Uterine smooth muscle cell (primary cell): ENCODE measurements at places on chromosomes 6 and 20. TPM values are rescaled to one million over a fixed set of nuclear protein-coding genes. Genes with fewer than 3 reads are reported as not detected.

The SLC22A7 gene
- total RNA-seq = not detected in 2 replicates

The AMD1 gene
- total RNA-seq = 81.2 and 108 TPM in 2 replicates

The NMBR gene
- total RNA-seq = 0.11 and 0.12 TPM in 2 replicates

The FAM83B gene
- 0.12 and 0.33 TPM in 2 replicates for total RNA-seq

The PTK7 gene
- 58.0 and 166 TPM in 2 replicates for total RNA-seq

The TP53TG5 gene
- not detected in 2 replicates for total RNA-seq

The FOXS1 gene
- 0.12 TPM in 1 of 2 replicates, not detected in the other for total RNA-seq

The MYCT1 gene
- under 0.01 and 0.11 TPM in 2 replicates for total RNA-seq

The SPATS1 gene
- total RNA-seq = not detected in 2 replicates

The OLIG3 gene
- total RNA-seq = not detected in 2 replicates

The EYS gene
- total RNA-seq = 0.11 TPM in 1 of 2 replicates, not detected in the other

The HLA-B gene
- total RNA-seq = 158 and 176 TPM in 2 replicates

The SDC4 gene
- 129 and 156 TPM in 2 replicates for total RNA-seq

The PRDM13 gene
- under 0.01 TPM in 1 of 2 replicates, not detected in the other for total RNA-seq

The HTR1E gene
- under 0.01 and 0.12 TPM in 2 replicates for total RNA-seq

The VARS1 gene
- total RNA-seq = 68.7 and 88.5 TPM in 2 replicates

The TFAP2A gene
- total RNA-seq = not detected in 2 replicates

The METTL24 gene
- 0.50 and 0.55 TPM in 2 replicates for total RNA-seq

The FAM50B gene
- total RNA-seq = 7.6 and 9.5 TPM in 2 replicates

The GRM4 gene
- under 0.01 TPM in 2 replicates for total RNA-seq

The GPR31 gene
- total RNA-seq = not detected in 2 replicates

The MAP3K5 gene
- total RNA-seq = 24.2 and 33.6 TPM in 2 replicates

The RBPJL gene
- not detected in 2 replicates for total RNA-seq

The MRAP2 gene
- total RNA-seq = 2.2 and 4.9 TPM in 2 replicates

The OOEP gene
- total RNA-seq = not detected in 2 replicates

The DZANK1 gene
- total RNA-seq = 1.1 and 1.5 TPM in 2 replicates

The ENPP1 gene
- total RNA-seq = 17.4 and 31.9 TPM in 2 replicates

The SH3BGRL2 gene
- 4.4 and 6.7 TPM in 2 replicates for total RNA-seq

The NSFL1C gene
- 24.7 and 38.1 TPM in 2 replicates for total RNA-seq

The PROKR2 gene
- total RNA-seq = not detected in 2 replicates

The LRP11 gene
- total RNA-seq = 93.3 and 125 TPM in 2 replicates

The ABCC10 gene
- 18.4 and 24.6 TPM in 2 replicates for total RNA-seq
